D721Med (cell line): ENCODE measurements at places on chromosomes 4 and X.

GRCh38 chr4:10164877-10165283 lies 48.3 kb upstream of the WDR1 start:
- no peak for DNase-seq

GRCh38 chr4:185108669-185109068 lies 34.4 kb upstream of the SLC25A4 start:
- DNase-seq: no peak

GRCh38 chrX:131745942-131746489 lies 202.1 kb downstream of the OR13H1 start:
- no peak for DNase-seq

- DNase-seq: no peak
Observed at GRCh38 chr4:7444731-7445130, 10.0 kb upstream of the PSAPL1 start.

DNA sequence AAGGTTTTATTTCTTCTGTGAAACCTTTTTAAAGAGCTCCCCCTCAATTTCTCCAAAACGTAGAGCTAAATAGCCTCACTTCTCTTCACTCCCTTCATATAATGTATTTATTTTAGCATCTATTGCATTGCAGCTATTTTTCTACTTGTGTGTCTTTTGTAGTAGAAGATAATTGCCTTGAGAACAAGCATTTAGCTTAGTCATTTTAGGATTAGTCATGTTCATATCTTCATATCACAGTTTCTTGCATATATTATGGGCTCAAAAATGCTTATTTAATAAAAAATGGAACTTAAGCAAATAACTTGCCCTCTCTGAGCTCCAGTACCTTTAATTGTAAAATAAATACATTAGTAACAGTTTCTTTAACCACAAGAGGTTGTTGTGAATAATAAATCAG lies 72.1 kb upstream of the SPANXC start:
- DNase-seq: no peak

- no peak for DNase-seq
Observed at GRCh38 chr4:142322996-142323395, 523.1 kb downstream of the INPP4B start.
